NCI-H187 treated with DMSO at 0.1 percent for 48 hours (cell line): ENCODE measurements at places on chromosomes 3 and 15.

DNA sequence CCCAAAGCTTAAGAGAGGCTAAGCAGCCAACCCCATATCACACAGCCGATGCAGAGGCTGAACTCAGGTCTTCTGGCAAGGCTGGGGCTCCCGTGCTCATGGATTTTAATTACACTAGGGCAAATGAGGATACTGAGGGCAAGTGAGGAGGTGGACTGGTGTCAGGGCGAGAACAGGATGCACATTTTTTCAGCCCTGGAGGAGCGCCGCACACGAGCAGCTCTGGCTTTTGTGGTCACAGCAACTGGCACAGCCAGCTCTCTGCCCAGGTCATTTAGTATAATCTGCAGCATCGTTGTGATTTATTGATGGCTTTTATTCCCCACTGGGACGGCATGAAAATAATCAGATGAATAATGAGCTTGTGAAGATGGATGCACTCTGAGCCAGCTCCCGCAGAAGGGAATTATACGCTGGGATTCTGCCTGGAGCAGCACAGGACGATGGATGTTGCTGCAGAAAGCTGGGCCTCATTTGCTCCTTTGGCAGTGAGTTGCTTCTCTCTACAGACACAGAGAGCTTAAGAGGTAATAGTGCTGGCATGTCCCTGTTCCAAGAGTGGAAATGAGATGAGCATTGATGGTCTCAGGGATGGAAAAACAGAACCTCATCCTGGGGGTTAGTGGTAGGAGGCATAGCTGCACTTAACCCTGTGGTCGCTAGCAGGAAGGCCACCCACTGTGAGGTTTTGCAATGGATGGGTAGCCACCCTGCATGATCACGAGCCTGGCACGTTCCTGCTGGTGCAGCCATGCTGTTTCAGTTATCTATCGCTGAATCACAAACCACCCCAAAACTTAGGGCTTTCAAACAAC, 135.4 kb downstream of the UACA start:
- DNase-seq = no peak

- no peak for DNase-seq
Observed at GRCh38 chr3:150371741-150372254, 36.3 kb upstream of the TSC22D2 start.

DNA sequence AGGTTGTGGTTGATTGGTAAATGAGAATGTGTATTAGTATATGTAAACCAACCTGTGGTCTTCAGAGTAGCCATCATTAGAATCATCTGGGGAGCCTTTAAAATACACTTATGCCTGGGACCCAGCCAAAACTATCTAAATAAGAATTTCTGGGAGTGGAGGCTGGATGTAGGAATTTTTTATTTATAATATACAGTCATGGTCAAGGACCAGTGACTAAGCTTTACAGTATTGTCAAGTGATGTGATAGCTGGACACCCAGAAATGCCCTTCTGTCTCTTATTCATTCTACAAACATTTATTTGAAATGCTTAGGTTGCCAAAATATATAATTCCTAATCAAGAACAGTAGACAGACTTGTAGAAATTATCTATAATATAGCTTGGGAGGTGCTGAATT, 132.2 kb downstream of the MBNL1 start:
- DNase-seq = no peak

GRCh38 chr3:44072601-44073540, 168.8 kb upstream of the TOPAZ1 start:
- DNase-seq = no peak

GRCh38 chr3:187830181-187830580, 84.9 kb upstream of the BCL6 start:
- no peak for DNase-seq

DNA sequence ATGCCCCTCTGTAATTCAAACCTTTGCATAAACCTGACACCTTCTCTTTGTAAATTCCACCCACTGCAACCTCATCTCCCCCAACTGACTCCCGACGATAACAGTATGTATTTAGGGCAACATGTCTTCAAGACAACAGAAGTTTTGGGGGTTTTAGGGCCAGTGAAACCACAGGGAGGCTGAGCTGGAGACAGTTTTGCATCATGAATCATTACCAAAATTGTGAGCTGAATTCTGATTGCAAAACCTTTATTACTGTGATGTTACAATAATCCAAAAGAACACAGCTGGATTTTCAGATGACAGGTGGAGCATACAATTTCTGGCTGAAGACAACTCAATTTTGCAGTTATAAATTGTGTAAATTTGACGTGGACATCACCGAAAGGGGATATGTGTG, 281.3 kb upstream of the TTC14 start:
- DNase-seq = no peak

DNA sequence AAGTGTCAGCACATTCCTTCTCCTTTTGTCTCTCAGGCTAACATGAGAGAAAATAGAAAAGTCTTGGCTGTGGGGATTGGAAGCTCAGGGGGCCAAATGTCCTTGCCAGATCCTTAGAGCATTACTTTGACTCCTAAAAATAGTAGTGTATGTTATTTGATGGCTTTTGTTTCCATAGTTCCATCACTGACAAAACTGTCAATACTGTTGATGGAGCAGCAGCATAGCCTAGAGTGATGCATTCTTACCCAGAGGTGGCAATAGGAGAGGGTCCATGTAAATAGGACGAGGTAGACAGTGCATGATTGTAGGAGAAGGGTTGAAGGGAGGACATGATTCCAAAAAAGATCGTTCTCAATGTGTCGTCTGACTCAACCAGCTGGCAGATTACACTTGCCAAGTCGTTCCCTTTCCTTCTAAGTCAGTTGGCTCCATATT, 282.7 kb upstream of the TPRG1 start:
- no peak for DNase-seq

DNA sequence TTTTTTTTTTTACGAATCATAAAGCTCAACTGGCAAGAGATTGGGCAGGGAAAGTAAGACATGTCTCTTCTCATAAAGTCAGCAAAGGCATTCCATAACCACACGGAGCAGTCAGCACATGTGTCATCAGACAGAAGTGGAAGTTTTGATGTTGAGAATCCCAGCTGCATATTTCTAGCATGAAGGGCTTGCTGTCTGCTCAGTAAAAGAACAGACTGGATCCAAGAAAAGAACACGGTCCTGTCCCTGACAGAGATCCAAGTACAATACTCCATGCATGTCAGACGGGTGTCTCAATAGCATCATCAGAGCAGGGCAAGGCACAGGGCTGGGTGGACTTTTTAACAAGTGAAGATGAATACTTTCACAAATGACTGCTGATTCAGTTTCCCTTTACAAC, 38.2 kb downstream of the ABI3BP start:
- DNase-seq = no peak

- peak; percentile 22 for DNase-seq
Observed at GRCh38 chr15:36970522-36970921, 129.8 kb downstream of the MEIS2 start.

DNA sequence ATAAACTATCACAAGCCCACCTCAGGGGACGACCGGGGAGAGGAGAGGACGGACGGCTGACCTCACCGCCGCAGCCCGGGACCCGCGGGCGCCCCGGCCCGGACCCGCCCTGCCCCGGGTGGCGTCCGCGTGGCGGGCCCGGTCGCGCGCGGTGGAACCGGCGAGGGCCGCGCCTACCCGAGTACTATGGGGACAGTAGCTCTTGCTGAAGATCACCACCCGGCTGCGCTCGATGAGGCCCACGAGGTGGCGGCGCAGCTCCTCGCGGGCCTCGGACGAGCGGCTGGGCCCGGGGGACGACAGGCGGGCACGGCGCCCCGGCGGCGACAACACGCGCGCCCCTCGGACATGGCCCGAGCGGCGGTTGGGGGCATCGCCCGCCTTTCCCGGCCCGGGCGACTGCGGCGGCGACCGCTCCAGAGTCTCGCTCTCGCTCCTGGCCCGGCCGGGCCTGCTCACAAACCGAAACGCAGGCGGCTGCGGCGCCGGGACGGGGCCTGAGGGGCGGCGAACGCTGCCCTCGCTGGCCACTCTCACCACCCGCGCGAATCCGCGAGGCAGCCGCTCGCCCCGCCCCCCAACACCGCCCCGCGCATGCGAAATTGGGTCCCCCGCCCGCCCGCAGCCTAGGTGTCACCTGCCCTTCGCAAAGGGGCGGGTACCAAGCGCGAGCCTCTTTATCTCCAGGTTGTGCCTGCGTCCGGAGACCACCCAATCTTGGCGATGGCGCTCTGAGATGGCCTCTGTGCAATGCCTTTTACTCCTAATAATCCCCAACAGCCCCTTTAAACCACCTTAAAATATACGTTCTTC, at the start of gene TXNRD3:
TSS of gene TXNRD3 (minus strand) at position 554 of the 813 bp plus-strand sequence.
- peak; percentile 25 for DNase-seq

DNA sequence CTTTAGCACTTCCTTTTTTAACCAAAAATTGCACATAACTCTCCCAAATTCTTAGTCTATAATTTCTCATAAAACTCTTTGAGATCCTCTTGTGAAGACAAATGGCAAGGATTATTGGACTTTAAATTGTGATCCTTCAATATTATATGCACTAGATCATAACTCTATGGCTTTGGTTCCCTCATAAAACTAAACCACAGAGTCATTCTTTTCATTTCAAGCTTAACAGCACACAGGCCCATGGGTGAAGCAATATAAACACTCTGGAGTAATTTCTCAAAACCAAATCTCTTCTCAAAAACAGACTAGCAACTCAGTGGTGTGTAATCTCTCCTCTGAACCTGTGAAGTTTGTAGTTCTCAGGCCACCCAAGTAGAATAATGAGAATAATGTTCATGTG, 171.0 kb upstream of the NECTIN3 start:
- DNase-seq = no peak

- DNase-seq = no peak
Observed at GRCh38 chr3:134795746-134796280, 753 bp downstream of the EPHB1 start.

DNA sequence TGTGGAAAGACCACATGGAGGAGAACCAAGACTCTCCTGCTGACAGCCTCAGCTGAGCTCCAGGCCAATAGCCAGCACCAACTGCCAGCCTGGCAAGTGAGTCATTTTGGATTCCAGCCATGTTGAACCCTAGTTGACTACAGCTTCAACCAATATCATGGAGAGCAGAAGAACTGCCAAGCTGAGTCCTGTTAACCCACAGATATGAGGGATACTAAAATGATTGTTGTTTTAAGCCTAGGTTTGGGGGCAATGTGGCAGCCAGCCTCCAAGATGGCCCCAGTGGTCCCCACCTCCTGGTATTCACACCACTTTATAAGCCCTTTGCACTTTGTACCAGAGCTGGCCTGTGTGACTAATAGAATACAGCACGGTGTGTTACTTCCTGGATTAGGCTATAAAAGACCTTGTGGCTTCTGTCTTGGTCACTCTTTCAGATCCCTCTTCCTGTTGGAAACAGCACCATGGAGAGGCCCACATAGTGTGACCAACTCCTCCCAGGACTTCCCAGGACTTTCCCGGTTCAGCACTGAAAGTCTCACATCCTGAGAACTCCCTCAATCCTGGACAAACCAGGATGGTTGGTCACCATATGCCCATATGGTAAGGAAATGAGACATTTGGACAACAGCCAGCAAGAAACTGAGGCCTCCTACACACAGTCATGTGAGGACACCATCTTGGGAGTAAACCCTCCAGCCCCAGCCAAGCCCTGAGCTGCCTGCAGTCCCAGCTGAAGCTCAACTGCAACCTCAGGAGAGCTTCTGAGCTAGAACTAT, 32.4 kb upstream of the CDV3 start:
- DNase-seq = no peak

DNA sequence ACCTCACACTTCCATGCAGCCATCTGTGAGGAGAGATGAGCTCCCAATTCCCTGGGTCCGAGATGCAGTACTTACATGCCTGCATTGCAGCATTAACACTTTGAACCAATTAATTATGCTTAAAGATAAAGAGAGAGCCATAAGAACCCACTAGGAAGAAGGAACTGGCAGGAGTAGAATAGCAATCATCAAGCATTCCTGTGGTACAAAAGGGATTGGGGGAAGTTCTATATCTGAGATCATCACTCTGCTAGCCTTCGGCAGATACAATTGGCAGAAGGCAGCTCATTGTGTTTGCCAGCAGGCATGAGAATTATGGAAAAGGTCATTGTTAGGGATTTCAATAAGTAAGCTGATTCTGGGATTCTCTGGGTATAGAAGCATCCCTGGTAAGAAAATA, 891.4 kb downstream of the NTRK3 start:
- no peak for DNase-seq

- no peak for DNase-seq
Observed at GRCh38 chr3:111194048-111194447, 122.4 kb downstream of the NECTIN3 start.

DNA sequence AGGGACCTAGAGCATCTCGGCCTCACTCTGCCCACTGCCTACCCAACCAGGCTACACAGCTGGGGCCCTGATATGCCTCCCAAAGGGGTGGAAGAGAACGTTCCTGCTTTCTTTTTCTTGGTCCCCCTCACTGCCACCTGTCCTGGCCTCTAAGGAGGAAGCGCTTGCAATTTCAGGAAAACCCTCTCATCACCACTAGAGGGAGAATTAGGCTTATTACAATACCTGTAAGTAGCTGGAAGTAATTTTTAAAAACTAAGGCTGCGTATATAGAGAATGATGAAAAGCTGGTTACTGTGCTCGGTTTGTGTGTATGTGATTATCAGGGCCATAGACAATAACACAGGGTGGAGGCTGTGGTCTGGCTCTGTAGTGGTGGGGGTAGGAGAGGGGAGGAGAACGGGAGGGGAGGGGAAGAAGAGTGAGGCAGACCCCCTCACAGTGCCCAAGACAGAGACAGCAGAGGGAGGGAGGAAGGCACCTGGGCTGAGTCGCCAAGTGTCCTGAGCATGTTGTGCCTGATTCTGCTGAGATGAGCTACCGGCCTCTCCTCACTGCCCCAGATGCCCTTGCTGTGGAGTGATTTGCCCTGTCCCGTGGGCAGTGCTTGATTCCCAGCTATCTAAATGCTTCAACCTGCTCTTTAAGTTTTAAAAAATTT, 3.3 kb downstream of the GABRG3 start:
- no peak for DNase-seq

GRCh38 chr3:38556640-38557358, 60.7 kb downstream of the EXOG start:
- DNase-seq = no peak

GRCh38 chr15:72796210-72796514, 12.6 kb upstream of the ADPGK start:
- DNase-seq = no peak

DNA sequence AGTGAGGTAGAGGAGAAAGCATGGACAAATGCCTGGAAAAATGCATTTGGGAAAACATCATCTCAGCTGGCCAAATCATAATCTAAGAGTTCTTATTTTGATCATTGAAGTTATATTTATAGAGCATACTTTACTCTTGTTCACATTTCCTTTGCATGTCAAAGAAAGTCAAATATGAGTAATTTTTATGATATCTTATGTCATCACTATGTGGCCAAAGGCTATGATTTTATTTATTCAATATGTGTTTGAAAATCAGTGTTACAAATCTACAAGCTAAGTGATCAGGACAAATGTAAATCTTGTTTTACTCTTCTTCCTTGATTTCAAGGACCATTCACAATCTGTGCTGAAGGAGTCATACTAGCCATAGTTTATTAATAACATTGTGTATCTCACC, 237.2 kb upstream of the DPH6 start:
- no peak for DNase-seq

DNA sequence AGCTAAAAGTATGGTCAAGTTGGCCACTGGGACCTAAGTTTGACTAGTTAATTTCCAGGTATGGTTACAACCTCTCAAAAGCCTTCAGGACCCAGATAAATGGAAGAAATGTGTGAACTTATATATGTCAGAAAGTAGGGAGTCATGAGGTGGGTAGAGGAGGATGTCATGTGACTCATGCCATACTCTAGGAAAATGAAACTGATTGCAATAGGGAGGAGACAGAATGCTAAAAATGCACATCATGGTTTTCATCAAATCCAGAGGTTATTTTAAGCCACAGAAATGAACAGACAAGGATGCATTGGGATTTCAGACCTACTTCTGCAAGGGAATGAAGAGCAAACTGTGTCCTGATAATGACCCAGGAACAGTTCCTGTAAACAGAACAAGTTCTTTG, 310.0 kb downstream of the EDEM1 start:
- DNase-seq = no peak
